ENCODE measurements at places on chromosomes 1 and 21.

DNA sequence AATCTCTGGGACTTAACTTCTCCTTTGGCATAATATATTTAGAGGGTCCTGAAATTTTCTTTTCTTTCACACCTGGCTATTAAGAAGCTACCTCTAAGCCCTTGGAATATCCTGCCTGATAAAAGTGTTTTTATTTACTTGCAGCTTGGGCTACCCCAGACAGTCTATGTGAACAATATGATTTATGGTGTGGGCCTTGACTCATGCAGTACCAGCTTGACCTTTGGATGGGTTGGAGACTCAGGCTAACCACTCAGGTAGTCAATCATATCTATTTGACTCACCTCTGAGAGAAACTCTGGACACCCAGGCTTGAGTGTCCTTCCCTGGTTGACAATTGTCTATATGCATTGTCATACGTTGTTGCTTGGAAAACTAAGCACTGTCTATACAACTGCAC lies 13.4 kb upstream of the PGBD2 start:
- no peak for DNase-seq

DNA sequence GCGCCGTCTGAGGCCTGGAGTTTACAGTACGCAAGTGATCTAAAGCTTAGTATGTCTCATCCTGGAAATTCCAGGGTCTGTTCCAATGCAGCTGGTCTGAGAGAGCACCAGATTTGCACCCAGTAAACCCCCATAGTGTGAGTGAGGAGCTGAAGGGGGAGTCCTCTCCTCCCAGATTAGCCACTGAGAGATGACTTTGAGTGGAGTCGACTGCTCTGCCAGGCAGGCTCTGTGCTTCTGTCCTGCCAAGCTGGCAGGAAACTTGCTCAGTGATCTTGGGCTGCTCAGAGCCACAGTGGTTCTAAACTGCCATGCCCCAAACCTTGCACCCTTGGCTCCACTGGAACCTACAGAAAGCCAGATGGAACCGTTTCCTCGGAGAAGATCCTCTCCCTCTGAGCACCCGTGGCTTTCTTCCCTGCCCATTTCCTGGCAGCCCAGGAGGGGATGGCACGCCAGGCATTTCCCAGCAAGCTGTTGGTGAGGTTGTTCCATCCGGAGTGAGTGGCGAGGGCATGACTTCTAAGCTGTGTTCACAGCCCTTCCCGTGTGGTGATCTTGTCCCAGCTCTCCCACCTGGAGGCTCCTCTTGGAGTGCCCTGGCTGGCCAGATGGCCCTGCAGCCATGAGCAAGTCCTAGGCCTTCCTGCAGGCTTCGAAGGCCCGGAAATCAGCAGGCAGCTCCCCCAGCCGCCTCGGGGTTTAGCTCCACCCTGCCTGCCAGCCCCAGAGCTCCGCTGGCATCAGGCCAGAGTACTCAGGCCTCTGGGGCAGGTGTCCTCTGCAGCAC lies 125.9 kb upstream of the VAMP3 start:
- DNase-seq = no peak

GRCh38 chr1:41515131-41515678 lies 30.7 kb upstream of the EDN2 start:
- DNase-seq = no peak

- no peak for DNase-seq
Measured at GRCh38 chr1:116067566-116067890, 43.7 kb upstream of the MAB21L3 start.
